Naive thymus-derived CD4-positive, alpha-beta T cell (primary cell): ENCODE measurements at places on chromosomes 12 and 14. TPM values are rescaled to one million over a fixed set of nuclear protein-coding genes. Genes with fewer than 3 reads are reported as not detected.

The KRT78 gene
- total RNA-seq: not detected

The BAZ1A gene
- 52.3 and 62.5 TPM in 2 replicates for total RNA-seq

The SERPINA5 gene
- total RNA-seq: not detected

The IL22 gene
- not detected for total RNA-seq

The POMT2 gene
- total RNA-seq: 9.4 TPM

The IPO4 gene
- 24.5 TPM for total RNA-seq

The BATF gene
- total RNA-seq: 10.6 TPM

The KRT6C gene
- total RNA-seq: not detected

The TCL1B gene
- not detected for total RNA-seq

The ALDH2 gene
- 0.46 and 0.66 TPM in 2 replicates for total RNA-seq

The SMIM41 gene
- total RNA-seq: 0.24 TPM

The BMAL2 gene
- 0.47 TPM for total RNA-seq

The HOXC12 gene
- not detected for total RNA-seq

The LRIG3 gene
- not detected for total RNA-seq

The RHNO1 gene
- total RNA-seq: 13.7 TPM

The C12orf50 gene
- 0.16 TPM for total RNA-seq

The RNASE3 gene
- not detected in 2 replicates for total RNA-seq

The HIF1A gene
- 88.8 TPM for total RNA-seq

The CPNE6 gene
- total RNA-seq: not detected

The TMTC1 gene
- total RNA-seq: 0.19 TPM

The APOF gene
- total RNA-seq: not detected

The DNAH10 gene
- total RNA-seq: 0.50 TPM

The IGFBP6 gene
- 0.56 TPM for total RNA-seq

The SOAT2 gene
- total RNA-seq: 0.23 and 0.46 TPM in 2 replicates

The GLIPR1L1 gene
- total RNA-seq: not detected

The LHX5 gene
- not detected for total RNA-seq

The HOXC9 gene
- total RNA-seq: not detected

The ZBTB1 gene
- total RNA-seq: 96.2 and 98.4 TPM in 2 replicates

The RDH16 gene
- 1.2 TPM for total RNA-seq

The ASPG gene
- not detected for total RNA-seq

The BBS10 gene
- 5.1 and 5.2 TPM in 2 replicates for total RNA-seq

The OTX2 gene
- total RNA-seq: not detected

The CCDC198 gene
- total RNA-seq: not detected

The PLEK2 gene
- total RNA-seq: 2.6 TPM

The OS9 gene
- total RNA-seq: 140 and 148 TPM in 2 replicates

The BCL2L14 gene
- total RNA-seq: 0.92 TPM

The SCNN1A gene
- 3.6 TPM for total RNA-seq

The COPS7A gene
- total RNA-seq: 30.1 TPM

The AMDHD1 gene
- total RNA-seq: 1.8 TPM
